ENCODE measurements at places on chromosomes 7 and 10.
A peak's percentile ranks its signal among the peaks of the same experiment; 100 is the strongest.

DNA sequence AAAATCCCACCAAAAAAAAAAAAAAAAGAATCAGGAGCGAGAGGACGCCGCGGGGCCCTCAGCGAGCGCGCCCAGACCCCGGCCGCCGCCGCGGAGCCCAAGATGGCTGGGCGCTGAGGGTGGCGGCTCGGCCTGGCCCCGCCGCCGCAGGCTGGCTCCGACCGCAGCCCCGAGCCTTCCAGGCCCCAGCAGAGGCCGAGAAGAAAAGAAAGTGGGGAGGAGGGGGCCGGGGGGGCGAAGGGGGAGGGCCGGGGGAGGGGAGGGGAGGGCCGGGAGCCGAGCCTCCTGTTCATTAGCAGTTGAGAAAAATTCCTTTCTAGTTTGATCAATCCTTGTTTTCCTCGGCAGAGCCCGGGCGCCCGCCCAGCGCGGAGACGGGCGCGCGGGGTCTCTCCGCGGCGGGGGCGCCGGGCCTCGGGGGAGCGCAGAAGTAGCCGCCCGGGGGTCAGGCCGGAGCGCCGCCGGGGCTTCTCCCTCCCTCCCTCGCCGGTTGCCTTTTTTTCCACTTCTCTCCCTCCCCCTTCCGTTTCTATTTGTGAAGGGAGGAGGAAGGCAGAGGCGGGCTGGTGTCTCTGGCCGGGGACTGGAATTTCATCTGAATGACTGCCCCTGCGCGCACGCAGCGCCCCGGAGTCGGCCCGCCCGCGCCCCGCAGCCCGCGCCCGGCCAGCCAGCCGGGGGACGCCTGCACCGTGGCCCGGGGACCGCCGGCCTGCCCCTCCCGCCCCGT, 778 bp upstream of the TRIM8 start:
- peak; percentile 79 for DNase-seq

DNA sequence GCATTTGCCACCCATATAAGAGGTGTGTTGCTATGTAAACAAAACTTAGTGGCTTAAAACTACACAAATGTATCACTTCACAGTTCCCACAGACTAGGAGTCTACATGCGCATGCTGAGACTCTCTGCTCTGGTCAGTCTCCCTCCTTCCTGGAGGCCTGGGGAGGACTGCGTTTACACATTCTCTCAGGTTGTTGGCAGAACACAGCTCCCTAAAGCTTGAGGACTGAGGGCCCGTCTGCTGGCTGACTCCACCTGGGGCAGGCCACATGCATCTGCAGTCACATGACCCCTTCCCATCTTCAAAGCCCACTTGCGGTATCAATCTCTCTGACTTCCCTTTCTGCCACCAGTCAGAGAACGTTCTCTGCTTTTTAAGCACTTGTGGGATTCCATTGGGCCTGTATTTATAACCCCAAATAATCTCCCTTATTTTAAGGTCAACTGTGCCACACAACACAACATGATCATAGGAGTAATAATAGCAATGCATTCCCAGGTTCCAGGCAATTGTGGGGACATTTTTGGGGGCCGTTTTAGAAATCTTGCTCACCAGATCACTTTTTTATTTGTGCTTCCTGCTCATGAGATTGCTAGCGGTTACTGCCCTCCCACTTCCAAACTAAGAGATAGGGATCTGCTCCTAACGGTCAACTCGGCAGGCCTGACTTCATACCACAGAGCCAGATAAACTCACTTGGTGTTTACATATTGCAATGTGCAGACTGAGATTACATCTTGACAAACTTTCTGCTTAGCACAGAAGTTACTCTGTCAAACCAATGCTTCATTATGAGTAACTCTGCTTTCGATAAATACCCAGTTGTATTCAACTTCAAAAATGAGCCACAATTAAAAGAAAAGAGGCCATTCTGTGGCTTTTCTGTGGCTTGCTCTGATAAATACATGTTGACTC, 96.3 kb downstream of the ALOX5 start:
- no peak for DNase-seq

DNA sequence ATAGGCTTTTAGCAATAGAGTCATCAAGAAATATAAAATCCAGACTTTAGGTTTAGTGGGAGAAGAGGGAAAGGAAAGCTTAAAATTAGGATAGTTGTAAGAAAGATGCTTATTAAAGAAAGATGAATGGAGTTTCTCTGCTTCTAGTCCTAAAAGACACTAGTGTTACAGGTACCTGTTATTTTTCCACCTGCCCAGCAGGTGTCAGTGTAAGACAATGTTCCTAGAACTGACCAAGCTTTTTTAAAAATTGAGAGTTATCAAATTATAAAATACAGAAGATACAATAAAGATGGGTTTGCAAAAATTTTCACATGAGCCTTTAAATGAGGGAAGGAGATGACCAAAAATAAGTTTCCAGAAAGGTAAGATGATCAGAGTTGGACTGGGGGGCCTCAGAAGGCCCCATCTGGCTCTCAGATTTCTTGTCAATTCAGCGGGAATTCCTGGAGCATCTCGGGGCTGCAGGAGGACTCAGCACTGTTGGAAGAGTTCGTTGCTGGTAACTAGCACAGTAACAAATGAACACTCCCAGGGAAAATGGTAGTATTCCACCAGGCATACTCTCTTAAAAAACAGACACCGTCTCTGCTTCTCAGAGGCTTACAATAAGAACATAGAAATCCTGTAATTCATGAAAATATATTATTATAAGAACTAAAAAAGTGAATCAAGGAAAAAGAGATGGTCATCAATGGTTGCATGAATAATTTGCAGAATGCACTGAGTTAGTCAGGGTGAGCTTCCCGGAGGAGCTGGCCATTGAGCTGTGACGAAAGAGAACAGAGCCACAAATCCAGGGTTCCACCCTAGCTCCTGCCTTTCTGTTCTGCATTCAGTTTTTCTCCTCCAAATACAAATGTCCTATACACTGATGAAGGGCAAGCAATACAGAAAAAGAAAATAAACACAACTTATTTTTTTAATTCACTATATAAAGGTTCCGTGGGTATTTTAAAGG, 71.8 kb upstream of the PIK3CG start:
- no peak for DNase-seq

DNA sequence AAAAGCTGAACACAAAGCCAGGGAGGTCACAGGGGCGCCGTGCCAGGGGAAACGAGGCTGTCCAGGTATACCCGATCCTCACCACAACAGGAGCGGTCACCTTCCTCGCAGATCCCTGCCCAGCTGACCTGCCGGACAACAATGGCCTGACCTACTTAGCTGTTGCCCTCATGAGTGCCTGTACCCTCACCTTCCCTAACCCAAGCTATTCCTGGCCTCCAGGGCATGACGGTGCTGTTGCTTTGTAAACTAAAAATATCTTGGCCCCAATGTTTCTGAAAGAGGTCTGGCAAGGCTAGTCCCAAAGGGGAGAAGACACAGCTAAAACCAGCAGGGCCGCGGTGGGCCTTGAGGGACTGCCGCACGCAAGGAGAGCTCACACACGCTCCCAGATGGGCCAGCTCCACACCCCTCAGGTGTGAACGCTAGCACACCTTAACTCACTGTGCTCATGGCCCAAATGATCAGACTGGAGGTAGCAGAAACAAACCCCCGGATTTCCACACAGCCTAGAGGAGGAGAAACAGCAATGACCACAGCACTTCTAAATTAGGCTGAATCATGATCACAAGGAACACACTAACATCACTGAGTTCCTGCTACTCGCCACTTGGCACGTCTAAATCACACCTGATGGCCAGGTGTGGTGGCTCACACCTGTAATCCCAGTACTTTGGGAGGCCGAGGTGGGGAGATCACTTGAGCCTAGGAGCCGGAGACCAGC, 66.3 kb upstream of the CYTH3 start:
- DNase-seq: no peak

DNA sequence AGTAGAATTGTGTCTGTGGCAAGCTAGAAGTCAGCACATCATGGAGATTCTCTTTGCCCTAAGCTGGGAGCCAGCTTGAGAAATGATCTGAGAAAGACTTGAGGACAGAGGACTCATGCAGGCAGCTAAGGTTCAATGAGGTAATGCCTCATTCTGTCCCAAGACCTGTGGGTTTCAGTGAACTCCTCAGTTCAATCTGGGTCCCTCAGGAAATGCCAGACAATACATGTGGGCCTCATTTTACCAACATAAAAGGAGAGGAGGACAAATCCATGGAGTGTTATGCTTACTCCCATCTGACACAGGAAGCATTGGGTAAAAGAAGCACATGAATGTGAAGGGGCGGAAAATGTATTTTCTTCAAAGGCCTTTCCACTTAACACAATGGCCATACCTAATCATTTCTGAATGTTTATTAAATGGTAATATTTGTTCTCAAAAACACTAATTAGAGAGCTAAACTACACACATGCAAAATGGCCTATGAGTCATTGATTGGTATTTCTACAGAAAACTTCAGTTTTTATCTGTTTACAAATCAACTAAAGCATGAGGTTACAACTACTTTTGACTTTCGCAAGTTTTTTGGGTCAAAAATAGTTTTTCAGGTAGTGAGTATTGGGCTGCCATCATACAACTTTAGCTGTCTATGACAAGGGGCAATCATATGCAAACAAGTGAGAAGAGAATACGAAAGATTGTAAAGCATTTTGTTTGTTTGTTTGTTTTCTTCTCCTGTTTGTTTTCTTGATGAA, 205.3 kb downstream of the CHRM2 start:
- no peak for DNase-seq

DNA sequence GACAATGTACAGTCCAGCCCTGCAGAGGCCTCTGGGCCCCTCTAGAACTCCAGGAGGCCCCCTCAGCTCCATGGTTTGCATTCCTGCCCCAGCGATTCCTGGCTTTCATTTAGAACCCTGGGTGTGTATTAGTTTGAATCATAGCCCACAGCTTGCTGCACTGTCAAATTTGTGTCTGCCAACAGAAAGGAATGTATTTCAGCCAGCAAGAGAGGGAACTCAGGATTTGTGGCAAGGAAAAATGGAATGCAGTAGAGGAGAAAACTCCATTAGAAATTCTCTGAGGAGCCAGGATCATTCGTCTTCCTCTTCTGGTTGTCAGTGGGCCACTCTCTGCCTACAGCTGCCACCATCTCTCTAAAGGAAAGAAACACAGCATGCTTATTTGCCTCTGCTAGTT, 27.9 kb upstream of the WDR11 start:
- no peak for DNase-seq

GRCh38 chr7:46544396-46545008, 623.4 kb upstream of the IGFBP3 start:
- no peak for DNase-seq

DNA sequence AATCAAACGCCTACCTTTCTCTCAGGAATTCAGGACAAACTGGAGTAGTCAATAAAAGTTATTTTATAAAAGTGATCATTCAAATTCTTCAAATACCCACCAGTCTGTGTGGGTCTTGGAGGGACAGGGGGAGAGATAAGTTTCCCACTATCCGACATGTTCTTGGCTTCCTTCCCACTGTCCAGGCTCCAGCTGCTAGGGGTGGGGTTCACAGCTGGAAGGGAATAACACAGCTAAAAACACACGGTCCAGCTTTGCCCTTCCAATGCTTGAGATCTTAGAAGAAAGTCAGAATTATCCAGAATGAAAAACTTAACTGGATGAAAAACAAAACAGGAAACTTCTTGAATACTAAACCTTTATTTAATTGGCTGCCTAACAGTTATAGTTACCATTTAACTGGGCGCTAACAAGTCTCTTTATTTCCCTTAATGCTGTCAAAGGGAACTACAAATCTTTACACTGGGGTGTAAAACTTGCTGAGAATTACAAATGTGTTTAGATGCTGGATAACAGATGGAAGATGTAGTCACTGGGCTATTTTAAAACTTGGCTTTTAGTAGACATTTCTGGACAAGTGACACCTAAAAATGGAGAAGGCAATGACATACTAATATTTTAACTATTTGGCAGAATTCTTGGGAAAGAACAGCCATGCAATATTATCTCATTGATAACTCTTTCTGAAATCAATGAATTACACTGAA, 172.8 kb upstream of the IMMP2L start:
- DNase-seq: no peak

DNA sequence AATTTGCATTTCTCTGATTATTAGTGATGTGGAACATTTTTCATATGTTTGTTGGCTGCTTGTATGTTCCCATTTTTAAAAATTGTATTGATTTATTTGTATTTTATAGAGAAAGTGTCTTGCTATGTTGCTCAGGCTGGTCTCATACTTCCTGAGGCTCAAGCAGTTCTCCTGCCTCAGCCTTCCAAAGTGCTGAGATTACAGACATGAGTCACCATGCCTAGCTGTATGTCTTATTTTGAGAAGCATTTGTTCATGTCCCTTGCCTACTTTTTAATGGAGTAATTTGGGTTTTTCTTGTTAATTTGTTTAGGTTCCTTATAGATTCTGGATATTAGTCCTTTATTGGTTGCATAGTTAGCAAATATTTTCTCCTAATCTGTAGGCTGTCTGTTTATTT, 214.2 kb upstream of the KAT6B start:
- DNase-seq: no peak

GRCh38 chr10:24390746-24391145, 181.8 kb downstream of the KIAA1217 start:
- DNase-seq: no peak

- no peak for DNase-seq
Measured at GRCh38 chr7:54550471-54550870, 8.3 kb downstream of the VSTM2A start.

DNA sequence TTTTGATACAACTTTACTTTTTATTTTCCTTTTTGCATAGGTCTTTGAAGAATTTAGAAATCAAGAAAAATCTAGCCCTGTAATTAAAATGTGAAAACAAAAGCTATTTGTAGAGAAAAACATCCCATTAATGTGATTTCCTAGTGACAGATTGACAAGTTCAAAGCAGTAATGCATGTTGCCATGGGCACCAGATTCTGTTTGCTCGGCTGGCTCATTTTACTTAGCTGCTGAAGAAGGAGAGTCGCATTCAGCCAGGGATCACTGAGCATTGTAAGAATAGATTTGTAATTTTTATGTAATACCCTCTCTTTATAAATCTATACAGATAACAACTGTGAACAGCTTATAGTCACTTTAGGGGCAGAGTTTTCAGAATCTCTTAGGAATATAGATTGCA, 28.5 kb downstream of the DNAJB9 start:
- DNase-seq: no peak

DNA sequence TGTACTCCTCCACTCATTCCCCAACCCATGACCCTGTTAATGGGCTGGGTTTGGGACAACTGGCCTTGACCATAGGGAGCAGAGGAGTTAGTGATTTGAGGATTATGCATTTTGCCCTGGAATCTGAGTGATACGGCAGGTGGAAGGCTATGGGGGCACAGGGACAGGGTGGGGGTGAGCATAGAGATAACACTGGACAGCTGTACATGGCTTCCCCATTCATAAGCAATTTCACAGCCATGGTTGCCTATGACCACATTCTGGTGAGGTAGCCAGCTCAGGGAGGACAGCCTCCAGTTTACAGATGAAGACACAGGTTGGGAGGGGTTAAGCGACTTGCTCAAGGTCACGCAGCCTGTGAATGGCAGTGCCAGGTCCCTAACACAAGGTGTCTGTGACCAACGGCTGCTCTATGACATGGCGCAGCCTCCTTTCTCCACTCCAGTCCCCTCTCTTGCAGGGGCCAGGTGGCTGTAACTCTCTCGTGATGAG, 319.5 kb downstream of the PLXNA4 start:
- no peak for DNase-seq

DNA sequence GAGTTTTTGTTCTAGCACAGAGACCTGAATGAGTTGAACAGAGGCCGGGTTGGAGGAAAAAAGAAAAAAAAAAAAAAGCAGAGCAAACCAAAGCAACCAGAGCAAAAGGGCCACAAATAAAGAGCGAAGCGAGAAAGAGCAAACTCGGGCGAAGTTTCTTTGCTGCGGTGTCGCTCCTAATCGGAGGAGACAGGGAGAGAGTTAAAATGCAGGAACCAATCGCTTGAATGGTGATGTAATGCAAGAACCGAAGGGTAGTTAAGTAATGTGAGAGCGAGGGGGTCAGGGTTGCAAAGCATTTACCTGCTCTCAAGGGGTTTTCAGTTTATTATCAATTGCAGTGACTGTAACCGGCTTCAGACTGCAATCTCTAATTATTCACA, 271.7 kb downstream of the TRIL start:
- no peak for DNase-seq

All from anterior cingulate cortex (tissue), 58 donors.